Vagina (tissue), 2 donors: ENCODE measurements at places on chromosomes 13 and 19. TPM values are rescaled to one million over a fixed set of nuclear protein-coding genes. Genes with fewer than 3 reads are reported as not detected.

POLR1D gene
- total RNA-seq = 74.2 TPM

ZNF112 gene
- total RNA-seq = 9.6 TPM

CALR3 gene
- not detected for total RNA-seq

BSG gene
- total RNA-seq = 231 TPM

PCDH17 gene
- 10.1 TPM for total RNA-seq

DNA sequence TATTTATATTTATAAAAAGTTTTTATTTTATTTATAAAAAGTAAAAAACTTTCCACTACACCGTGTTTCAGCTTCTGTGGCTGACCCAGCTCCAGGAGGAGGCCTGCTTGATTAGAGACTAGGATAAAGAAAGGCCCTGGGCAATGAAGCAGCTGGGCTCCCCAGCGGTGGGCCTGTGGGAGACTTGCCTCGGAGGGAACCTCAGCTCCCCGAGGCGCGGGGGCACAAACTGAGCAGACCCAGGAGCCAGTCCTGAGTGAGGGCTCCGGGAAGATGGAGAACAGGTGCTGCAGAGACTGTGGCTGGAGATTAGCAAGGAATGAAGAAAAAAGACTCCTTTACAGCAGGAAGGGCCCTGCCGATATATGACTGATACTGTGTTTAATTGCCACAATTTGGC lies 63.8 kb upstream of the GJB6 start:
- DNase-seq = no peak

DNA sequence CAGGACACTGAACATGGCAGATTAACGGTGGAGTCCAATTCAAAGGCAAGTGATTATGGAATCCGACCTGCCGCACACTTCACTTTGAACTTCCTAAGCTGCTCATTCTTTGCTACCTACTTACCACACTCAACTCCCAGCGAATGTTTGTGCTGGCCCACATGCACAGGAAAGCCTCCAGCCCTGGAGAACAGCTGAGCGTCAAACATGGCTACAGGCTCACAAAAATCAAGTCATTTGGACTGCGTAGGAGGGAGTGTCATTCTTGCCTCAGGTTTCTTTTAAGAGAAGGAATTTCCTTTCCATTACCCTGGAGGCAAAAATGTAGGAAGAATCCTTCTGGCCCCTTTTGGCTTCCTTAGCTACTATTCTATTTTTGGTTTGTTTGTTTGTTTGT lies 41.3 kb upstream of the IPO5 start:
- no peak for DNase-seq

- DNase-seq = no peak
Measured at GRCh38 chr13:113853518-113854237, 10.2 kb downstream of the GAS6 start.

DNA sequence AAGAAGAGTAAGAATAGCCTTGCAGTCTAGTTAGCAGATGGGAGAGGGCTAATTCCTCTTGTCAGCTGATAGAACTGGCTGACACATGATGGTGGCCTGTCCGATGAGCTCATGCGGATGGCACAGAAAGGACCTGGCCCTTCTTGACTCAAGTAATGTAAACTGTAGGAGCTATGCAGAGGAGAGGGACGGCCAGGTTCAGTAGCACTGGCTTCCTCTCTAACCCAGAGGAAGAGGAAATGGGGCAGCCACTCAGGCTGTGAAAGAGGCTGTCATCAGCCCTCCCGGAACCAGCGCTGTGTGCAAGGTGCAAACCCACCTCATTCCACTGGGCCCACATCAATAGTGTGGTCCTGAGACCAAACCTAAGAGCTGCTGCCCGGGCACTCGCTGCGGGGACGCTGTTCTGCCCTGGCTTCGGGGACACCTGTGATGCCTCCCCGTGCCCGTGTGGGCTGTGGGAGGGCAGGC lies 30.8 kb upstream of the USE1 start:
- DNase-seq = no peak

- no peak for DNase-seq
Measured at GRCh38 chr13:97492257-97492656, 58.3 kb downstream of the RAP2A start.

GRCh38 chr19:39746836-39747529 lies 9.2 kb upstream of the CLC start:
- no peak for DNase-seq

GRCh38 chr13:107734891-107735625 lies 480.3 kb downstream of the LIG4 start:
- no peak for DNase-seq

- DNase-seq = no peak
Measured at GRCh38 chr13:104823709-104824108, 1711.8 kb downstream of the EFNB2 start.

DNA sequence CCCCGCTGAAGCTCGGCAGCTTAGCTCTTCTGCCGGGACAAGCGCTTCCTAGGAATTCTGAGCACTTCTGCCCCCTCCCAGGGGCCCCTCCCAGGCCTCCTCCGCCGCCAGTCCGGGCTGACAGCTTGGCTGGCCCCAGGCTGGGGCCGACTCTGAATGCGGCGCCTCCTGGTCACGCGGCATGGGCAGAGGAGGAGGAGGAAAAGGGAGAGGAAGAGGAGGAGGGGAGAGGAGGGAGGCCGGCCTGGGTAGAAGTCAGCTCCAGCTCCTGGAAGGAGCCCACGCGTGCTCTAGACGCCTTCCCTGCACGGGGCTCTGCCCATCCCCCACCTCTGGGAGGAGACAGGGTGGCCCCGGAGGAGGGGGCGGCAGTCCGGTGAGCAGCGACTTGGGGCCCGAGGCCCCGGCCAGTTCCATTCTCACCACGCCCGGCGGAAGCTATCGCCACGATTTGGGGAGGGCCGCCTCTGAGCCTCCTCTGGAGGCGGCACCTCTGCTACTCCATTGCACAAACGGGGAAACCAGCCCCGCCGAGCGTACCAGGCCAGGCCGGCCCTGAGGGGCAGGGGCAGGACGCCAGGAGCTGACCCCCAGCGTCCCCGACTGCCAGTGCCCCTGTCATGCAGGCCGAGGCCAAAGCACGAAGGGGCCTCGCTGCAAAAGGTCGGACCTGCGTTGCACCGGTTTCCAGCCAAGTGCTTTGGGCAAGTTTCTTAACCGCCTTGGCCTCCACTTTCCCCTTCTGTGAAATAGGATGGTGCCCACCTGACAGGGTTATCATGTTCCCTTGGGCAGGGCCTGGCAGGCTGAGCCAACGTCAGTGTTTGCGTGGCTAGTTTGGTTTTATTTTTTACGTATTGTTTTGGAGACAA lies 31.6 kb downstream of the CCNE1 start:
- DNase-seq = no peak

GRCh38 chr13:49829715-49830114 lies 37.2 kb upstream of the KPNA3 start:
- no peak for DNase-seq

- no peak for DNase-seq
Measured at GRCh38 chr19:18435842-18436670, 1.9 kb downstream of the ISYNA1 start.

- DNase-seq = no peak
Measured at GRCh38 chr19:17405250-17406045, at the start of gene BST2. Gene BST2 (minus strand): TSS chr19:17405630. CDS start chr19:17405575, 55 bp downstream.

- DNase-seq = no peak
Measured at GRCh38 chr13:101397742-101398141, 18.6 kb downstream of the NALCN start.

GRCh38 chr19:3767050-3767449 lies 4.6 kb downstream of the MRPL54 start:
- DNase-seq = no peak

- no peak for DNase-seq
Measured at GRCh38 chr13:25468325-25469168, 96.8 kb downstream of the ATP8A2 start.

DNA sequence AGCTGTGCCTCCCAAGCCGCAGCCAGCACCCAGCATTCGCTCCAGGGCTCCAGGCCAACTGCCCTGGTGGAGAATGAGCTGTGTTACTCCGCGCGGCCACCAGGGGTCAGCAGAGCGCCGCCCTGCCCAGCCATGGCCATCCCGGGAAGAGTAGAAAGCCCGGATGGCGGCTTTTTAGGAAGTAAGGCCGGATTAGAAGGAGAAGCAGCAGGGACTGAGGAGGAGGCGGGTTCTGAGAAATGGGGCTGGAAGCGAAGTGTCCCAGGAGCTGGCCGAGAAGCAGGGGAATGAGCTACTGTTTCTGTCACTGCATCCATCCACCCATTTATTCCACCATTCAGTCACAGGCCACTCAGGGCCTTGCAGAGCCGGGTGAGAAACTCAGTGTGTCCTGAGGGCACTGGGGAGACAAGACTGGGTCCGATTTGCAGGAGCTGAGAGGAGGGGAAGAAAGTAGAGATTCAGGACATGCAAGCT lies 6.6 kb upstream of the NPAS1 start:
- no peak for DNase-seq

DNA sequence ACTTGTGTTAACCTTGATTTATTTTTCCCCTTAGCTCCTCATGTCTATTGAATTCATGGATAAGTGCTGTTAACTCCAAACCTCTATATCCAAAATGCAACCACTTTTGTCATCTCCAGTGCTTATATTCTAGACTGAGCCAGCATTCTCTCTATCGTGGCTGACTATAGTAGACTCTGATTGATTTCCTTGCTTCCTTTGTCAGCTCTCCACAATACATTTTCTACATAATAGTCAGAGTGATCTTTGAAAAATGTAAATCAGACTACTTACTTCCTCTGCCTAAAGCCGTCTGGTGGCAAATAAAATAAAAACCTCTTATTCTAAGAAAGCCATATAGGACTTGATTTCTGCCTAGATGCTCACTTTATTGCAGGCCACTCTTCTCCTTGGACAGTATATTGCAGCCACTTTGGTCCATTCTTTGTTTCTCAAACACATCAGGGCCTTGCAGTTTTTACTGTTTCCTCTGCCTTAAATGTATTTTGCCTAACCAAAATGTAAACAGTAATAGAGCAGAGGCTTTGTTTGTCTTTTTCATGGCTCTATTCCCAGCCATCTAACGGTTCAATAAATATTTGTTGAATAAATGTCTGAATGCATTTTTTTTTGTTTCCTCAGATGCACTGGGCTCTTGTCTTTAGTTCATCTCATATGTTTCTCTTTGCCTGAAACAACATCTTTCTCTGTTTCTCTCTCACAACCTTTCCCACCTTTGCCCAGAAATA lies 243.6 kb upstream of the CSNK1A1L start:
- DNase-seq = no peak

- DNase-seq = no peak
Measured at GRCh38 chr19:39428283-39429112, 7.3 kb downstream of the RPS16 start.

DNA sequence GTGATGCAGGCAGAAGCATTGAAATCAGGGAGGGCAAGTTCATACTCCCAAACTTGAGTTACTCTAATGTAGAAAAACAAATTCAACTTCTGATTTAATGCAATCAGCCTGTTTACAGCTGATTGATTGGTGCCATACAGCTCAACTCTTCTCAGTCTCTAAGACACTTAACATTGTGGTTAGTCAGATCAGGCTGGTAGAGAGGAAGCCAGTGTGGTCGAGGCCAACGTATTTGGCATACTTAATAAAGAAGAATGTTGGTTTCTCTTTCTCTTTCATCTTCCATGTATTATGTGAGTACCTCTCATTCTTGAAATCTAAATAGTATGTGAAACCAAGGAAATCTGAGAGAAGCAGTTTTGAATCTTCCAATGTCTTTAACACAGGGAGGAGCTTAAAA lies 255.0 kb upstream of the SLITRK1 start:
- no peak for DNase-seq

DNA sequence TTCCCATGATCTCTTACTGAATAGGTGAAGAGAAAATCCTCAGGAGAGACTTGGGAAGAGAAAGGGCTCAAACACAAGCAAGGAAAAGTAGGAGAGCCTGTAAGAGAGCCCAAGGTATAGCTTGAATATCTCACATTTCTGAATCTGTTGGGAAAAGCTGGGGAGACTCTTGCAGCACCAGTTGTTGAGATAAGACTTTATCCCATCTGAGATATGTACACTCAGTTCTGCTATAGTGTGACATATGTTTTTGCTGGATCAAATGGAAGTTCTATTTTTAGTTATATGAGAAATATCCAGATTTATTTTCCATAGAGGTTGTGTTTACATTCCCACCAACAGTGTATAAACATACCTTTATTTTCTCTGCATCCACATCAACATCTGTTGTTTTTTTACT lies 246.1 kb downstream of the NDFIP2 start:
- no peak for DNase-seq

DNA sequence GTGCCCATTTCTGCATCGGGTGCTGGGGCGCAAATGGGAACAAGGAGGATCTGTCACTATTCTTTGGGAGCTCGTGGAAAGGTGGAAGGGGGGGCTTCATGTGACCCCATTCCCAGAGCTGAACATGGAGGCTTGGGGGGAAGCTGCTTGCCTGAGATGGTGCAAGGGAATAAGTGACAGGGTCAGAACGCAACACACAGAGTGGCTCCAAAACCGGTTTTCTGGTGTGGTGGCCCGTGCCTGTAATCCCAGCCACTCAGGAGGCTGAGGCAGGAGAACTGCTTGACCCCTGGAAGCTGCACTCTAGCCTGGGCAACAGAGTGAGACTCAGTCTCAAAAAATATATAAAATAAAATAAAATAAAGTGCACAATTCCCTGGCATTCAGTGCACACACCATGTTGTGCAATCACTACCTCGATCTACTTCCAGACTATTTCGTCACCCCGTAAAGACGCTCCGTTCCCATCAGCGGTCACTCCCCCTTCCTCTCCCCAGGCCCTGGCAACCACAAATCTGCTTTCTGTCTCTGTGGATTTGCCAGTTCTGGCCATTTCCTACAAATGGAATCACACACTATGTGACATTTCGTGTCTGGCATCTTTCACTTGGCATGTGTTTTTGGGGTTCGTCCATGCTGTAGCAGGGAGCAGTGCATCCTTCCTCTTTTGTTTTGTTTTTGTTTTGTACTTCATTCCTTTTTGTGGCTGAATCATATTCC lies 18.2 kb upstream of the COMP start:
- no peak for DNase-seq

GRCh38 chr19:37007587-37008220 lies 70.5 kb upstream of the ZNF420 start:
- no peak for DNase-seq

GRCh38 chr13:44104969-44105368 lies 225.3 kb downstream of the LACC1 start:
- no peak for DNase-seq
